Fibroblast of skin of right biceps (primary cell): ENCODE measurements at places on chromosomes 5 and 9.

- DNase-seq = no peak
These were observed 149.7 kb upstream of the TUT7 start for GRCh38 chr9:86503942-86504341.

DNA sequence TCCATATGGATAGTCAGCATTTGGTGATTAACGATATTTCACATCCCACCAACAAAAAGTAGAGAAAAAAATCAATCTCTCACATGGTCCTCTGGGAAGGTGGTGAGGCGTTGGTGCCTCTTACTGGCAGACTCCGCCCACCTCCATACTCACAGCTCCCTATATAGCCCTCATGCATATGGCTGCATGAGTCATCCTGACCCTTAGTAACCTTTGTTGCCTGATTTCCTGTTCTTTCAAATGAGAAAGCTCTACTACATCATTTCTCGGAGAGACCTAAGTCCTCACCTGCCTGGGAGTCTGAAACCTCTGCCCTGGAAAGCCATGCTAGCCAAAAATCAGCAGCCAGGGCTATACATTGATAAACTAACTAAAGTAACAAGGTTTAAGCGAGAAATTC, 33.3 kb upstream of the ABCA1 start:
- peak; percentile 88 for DNase-seq

DNA sequence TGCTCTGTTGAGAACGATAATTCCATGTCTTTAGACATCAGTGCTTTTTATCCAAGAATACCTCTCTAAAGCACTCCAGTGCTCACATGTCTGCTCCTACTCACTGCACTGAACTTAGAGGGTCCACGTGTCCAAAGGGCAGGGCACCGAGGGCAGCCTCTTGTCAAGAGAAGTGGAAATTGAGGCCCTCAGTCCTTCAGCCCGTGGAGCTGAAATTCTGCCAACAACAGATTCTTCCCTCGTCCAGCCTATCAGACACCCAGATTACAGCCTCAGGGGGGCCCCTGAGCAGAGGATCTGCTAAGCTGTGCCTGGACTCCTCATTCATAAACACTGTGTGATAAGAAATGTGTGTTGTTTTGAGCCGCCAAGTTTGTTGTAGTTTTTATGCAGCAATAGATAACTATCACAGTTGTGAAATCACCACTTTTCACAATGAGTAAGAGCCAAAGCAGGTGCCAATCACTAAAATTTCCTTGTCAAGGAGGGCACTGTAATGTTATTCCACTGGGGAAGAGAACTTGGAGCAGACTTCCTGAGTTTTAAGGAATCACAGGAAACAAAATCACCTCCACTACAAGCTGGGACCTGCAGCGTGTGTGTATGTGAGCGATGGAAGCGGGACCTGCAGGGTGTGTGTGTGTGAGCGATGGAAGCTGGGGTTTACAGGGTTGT, 58.8 kb upstream of the IGFBPL1 start:
- no peak for DNase-seq

DNA sequence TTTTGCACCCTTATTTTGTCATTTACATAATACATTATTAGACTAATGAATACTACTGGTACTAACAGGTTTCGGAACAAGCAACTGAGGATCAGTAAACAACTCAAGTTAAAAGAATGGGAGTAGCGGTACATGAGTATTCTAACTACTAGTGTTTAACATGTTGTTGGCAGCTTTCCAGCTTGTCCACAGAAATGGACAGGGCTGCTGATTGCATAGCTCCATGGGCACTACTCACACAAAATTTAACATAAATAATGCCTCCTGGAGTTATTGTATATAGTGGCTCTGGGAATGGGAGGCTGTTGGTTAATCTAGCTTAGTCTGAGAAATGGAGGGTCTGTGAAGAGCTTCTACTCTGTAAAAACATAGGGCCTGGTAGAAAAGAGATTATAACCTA, 6.7 kb downstream of the NCBP1 start:
- no peak for DNase-seq

DNA sequence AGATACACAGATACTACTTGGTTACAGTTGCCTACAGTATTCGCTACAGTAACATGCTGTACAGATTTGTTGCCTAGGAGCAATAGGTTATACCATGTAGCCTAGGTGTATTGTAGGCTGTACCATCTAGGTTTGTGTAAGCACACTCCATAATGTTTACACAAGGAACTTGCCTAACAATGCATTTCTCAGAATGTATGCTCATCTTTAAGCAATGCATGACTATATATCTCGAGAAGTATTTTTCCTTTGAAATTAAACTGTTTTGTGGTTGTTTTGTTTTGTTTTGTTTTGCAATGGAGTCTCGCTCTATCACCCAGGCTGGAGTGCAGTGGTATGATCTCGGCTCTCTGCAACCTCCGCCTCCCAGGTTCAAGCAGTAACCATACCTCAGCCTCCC, 25.3 kb downstream of the LRRC70 start:
- no peak for DNase-seq

DNA sequence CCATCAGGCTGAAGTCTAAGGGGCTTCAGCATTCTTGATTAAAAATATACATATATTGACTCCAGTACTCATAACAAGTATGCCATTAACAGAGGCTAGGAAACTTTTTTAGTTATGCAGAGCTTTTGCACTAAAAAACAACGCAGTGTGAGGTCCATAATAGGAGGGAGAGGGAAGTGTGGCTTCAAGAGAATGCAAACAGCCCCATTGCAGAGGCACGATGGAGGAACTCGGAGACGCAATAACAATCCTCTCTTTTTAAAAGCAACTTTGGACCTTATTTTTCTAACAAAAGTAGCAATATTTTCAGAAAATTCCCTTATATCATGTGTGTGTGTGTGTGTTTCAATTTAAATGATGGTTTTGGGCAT, 150.0 kb upstream of the PTCH1 start:
- DNase-seq = no peak
